ENCODE measurements at places on chromosomes 5 and 9. TPM values are rescaled to one million over a fixed set of nuclear protein-coding genes. Genes with fewer than 3 reads are reported as not detected.

AK3 gene
- 34.8 TPM for total RNA-seq

LCN9 gene
- not detected for total RNA-seq

DNA sequence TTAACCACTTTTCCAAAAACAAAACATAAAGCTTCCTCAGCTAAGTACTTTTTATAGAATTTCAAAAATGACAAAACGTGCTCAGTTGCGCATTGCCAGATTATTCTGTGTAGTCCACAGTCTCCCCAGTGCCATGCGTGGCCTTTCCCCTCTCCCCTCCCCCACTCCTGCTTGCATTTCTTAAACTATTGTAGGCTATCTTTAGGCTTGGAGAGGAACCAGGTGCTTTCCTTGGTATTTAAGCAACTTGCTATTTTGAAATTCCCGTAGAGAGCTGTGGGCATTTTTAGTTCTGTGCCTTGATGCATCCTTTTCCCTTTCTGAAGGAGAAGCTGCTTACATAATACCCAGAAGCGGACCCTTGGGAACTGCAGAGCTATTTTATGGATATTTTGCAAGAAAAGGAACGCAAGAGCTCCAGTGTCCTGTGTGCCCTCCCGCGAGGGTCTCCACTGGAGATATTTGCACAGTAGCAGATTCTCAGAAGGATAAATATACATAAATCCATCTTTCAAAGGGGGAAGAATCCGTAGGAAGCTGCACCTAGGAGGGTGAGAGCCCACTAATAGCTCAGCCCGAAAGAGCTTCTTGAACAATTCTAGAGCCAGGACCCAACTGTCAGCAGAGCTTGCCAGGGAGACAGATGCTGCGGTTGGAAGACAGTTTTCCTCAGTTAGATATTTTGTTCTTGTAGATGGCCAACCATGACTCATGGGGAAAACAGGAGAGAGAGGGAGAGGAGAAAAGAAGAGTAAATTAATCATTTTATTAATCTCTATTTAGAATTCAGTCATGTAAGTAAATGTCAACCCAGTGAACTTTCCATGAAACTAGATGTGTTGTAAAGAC is 1298.3 kb upstream of the WWC1 start:
- no peak for DNase-seq

MEF2C gene
- 40.0 TPM for total RNA-seq

- DNase-seq = no peak
Measured at GRCh38 chr5:167903659-167904058, 387.8 kb upstream of the WWC1 start.

DNA sequence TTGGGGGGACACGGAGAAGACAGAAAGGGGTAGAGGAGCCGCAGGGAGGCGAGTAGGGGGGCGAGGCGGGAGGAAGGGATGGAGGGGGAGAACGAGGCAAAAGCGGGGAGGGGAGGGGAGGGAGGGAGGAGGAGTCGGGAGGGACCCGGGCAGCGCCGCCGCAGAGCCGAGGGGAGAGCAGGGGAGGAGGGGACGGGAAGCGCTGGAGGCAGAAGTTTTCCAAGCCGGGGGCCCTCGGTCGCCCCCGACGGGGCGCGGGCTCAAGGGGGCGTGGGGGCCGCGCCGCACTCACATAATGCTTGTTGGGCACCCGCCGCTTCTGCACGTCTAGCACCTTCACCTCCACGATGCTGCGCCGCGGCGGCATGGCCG is 353 bp downstream of the SH3PXD2B start:
- DNase-seq = no peak

DNA sequence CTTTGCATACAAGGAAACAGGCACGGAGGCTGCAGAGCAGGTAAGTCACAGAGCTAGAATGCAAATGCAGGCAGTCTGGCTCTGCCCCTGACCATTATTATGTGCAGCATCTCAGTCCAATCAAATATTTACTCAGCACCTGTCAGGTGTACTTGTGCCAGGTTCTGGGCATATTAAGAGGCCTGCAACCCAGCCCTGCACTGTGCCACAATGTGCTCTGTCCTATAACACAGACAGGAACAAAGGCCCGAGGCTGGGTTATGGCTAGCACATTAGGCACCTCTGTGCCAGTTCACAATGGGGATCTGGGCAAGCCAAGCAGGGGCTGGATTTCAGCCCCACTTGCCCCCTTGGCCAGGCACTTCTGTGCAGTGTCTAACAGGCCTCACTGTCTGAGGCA is 14.0 kb downstream of the ARL15 start:
- DNase-seq = no peak

TMEM245 gene
- 76.7 TPM for total RNA-seq

- DNase-seq = no peak
Measured at GRCh38 chr5:179512452-179513000, 37.8 kb upstream of the RUFY1 start.

DNA sequence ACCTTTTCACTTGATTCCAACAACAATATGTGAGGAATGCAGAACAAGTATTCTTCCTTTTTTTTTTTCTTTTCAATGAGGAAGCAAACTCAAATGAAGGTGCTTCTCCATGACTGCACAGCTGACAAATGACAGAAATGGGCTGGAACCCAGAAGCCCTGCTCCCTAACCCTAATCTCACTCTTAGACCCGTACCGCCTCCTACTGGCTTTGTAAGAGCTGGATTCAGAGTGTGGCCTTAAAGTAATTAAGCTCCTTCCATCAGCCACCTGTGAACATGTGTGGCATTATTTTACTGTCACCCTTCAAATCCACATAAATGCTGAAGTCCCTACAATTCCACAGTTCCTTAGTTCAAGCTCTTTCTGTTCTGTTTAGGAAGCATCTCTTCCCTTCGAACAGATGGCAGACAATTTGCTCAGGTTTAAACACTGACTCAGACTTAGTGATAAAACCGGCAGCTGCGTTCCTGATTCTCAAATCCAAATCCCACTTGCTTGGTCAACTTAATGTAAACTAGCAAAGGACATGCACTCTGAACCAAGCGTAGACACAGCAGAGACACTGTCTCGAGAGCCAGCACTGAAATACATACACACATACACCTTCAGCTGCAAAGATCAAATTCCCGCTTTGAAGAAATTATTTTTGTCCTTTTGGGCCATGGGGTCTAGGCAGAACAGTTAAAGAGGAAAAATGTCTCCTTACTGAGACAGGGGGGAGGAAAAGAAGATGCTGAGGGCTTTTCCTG is 316.7 kb upstream of the TLE4 start:
- DNase-seq = no peak

DNA sequence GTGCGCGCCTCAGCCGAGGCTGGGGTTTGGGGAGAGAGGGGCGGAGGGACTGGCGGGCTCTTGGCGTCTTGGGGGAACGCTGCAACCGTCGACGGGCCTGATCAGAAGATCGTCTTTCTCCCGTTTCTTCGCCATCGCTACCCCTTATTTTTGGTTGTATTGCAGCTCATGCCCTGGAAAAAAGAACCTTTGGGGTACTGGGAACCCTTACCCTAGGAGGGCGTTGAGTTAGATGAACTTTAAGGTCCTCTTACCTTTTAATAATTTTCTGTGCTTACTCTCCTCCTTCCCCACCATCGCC is 719 bp downstream of the PAIP2 start:
- no peak for DNase-seq

GRCh38 chr5:116275282-116275681 is 190.5 kb downstream of the COMMD10 start:
- no peak for DNase-seq

ELOVL7 gene
- 0.56 TPM for total RNA-seq

DNA sequence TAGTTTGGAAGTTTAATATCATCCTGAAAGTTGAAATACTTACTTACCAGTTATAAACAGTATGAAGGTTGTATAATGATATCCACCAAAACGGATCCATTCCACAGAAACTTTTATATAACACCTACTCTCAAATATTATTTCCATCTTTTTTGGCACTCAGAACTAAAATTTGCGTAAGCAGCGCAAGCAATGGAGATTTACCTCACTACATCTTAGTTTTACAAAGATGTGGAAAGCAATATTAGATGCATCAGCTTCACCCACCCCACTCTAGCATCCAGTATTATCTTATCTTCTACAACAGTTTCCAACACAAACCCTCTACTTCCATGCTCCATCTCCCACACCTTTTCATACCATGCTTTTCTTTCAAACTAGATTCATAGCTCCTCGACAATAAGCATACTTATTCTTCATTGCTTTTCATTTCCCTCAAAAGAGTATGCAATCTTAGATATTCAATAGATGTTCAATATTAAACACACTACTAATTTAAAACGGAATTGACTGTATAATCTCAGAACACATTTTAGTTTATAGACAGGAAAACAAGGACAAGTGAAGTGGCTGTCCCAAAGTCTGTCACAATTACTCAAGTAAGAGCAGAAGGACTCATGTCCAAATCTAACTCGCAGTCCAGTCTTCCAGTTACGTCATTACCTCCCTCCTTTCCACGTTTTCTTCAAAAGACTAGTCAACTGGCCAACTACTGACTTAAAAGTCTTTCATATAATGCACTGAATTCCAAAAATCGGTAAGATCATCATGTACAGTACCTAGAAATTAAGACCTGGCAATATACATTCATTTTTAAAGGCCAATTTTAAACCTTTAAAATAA is 2.2 kb downstream of the PPP2CA start:
- DNase-seq = no peak

GRCh38 chr9:14687042-14687719 is 6.1 kb downstream of the ZDHHC21 start:
- DNase-seq = no peak

GRCh38 chr5:82861701-82862100 is 215.5 kb downstream of the TMEM167A start:
- no peak for DNase-seq

DNA sequence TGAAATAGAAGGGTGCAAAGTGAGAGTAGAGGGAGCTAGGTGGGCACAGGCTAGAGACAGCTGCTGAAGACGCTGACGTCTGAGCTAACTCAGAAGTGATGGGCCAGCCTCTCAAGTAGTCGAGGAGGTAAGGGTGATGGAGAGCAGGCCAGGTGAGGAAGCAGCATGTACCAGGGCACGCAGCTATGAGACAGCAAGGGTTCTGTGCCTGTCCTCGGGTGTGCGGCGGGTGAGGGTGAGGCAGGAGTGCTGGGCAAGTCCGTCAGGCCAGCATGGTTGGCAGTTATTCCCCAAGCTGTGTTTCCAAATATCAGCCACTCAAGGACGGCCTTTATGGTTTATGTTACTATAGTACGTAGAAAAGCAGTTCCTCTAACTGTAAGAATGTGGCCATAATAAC is 6.2 kb downstream of the RMND5B start:
- no peak for DNase-seq

ANKRD34B gene
- total RNA-seq = not detected

DNA sequence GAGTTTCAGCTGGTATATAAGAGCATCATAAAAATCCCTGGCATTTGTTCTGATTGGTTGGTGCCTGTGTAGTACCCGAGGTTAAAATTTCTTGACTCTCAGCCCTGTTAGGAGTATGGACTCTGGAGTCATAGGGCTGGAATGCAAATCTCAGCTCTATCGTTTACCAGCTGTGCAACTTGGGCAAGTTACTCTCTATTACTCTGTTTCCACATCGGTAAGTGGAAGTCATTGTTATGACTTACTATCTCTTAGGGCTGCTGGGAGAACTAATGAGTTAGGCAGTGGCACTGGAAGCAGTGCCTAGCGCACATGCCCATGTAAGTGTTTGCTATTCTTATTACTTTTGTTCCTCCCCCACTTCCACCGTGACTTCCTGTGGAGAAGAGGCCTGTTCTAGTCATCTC is 141.6 kb downstream of the BOD1 start:
- DNase-seq = no peak

ADAMTS6 gene
- 4.5 TPM for total RNA-seq

- no peak for DNase-seq
Measured at GRCh38 chr9:70883056-70883455, 238.4 kb downstream of the TRPM3 start.

TAS2R1 gene
- total RNA-seq = not detected

CXCL14 gene
- not detected for total RNA-seq

- DNase-seq = no peak
Measured at GRCh38 chr5:130158036-130158435, 253.8 kb downstream of the CHSY3 start.

DNA sequence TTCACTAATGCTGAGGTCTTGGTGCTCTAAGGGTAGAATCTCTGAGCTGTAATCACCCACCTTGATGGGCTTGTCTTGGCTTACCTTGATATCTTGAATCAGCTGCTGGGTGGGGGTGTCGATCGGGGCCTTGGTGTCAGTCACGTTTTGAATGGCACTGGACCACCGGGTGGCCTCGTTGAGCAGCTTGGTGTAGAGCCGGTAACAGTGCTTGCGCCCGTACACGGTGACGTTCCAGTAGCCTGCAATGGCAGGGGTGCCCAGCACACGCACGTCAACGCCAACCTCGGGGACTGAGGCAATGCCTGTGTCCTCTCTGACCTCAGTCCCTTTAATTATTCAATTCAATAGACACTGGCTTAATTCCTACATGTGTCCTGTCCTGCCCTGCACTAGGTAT is 63.1 kb upstream of the RETREG1 start:
- DNase-seq = no peak

RNF183 gene
- not detected for total RNA-seq

DNA sequence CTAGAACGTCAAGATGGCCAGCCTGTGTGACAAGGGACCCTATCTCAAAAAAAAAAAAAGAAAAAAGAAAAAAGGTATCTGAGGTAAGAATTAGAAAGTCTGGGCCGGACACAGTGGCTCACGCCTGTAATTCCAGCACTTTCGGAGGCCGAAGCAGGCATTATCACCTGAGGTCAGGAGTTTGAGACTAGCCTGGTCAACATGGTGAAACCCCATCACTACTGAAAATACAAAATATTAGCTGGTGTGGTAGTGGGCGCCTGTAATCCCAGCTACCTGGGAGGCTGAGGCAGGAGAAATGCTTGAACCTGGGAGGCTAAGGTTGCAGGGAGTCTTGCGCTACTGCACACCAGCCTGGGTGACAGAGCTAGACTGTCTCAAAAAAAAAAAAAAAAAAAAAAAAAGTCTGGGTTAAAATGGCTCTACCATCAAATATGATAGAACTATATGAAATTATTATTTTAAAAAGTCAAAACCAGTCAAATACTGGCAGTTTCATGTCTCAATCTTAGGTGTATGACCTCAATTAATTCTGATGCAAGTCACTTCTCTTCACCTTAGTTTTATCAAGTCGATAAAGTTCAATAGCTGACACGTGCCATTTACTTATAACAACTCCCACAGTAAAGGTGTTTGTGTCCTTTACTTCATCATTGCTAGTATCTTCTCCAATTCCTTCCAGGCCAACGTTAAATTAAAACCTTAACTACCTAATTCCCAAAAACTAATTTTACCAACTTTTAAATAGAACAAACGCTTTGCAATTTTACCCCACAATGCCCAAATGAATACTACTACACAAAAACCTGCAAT is 1.1 kb downstream of the RPS23 start:
- DNase-seq = no peak

DNA sequence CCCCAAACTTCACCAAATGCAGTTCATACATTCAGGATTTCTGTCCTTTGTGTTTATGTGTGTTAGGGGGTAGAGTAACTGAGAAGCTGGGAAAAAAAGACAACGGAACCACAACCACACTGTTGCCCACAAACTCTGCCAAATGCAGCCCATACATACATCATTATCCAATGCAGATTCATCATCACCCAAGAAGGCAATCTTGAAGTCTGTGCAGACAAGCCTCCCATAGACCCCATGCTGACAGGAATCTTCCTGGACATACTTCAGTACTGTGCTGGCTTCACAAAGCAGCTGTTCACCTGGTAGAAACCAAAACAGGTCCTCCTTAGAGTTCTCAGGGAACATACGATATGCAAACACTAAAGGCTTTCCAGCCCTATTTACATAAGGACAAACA is 38.9 kb downstream of the MTMR12 start:
- DNase-seq = no peak

- no peak for DNase-seq
Measured at GRCh38 chr9:105269593-105269992, 25.1 kb downstream of the SLC44A1 start.

Measured in naive thymus-derived CD4-positive, alpha-beta T cell (primary cell).